ENCODE measurements at places on chromosomes 7 and 10. TPM values are rescaled to one million over a fixed set of nuclear protein-coding genes. Genes with fewer than 3 reads are reported as not detected.

DNA sequence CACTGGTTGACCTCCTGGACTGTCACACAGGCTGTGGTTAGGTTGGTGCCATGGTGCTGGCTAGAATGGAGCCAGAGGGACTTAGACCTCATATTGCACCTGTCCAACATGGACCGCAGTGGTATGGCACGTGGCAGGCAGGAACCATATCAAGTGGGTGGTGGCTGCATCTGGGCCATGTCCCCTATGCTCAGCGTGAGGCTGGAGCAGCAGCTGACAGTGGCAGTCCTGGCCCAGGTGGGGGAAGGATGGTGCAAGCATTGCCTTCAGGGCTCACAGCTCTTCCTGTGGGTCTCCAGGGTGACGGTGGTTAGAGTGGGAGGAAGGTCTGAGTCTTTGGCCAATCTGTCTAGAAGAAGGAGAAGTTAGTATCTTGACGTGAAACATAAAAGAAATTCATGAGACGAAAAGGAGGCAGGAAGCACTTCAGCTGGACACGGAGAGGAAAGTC, 54.5 kb upstream of the PFKFB3 start:
- no peak for DNase-seq

DNA sequence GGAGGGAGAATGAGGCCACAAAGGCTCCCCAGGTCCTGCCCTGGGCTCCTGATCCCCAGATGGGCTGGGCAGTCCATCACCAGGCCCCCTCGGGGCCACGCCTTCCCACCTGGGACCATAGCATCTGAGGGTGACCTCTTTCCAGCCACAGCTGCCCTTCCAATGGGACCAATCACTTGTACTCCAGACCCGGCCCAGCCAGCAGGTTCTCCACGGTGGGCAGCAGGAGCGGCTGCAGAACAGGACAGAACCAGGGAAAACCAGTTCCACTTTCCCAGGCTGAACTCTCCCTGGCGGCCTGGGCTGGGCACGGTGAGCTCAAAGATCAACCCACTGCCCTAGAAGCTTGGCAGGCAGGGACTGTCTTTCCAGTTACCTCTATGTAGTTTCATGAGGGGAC, 257.6 kb downstream of the MAD1L1 start:
- DNase-seq, result no peak

DNA sequence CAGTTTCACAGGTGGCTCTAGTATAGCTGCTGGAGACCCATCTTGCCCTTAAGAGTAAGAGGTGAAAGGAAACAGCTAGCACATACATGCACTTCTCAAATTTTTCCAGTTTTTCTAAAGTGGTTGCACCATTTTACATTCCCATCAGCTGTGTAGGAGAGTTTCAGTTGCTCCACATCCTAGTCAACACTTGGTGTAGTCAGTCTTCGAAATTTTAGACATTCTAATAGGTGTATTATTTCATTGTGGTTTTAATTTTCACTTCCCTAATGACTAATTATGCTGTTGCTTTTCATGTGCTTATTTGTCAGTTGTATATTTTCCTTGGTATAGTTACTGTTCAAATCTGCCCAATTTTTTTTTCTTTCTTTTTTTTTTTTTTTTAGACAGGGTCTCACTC, 9.5 kb upstream of the HACD1 start:
- DNase-seq, result no peak

Gene SPDYE11
- not detected for total RNA-seq

Gene ABCB4
- 0.39 TPM for total RNA-seq

Gene ASB10
- not detected for total RNA-seq

Gene BMPER
- total RNA-seq, result not detected

Measured in activated CD4-positive, alpha-beta T cell treated with anti-CD3 and anti-CD28 coated beads for 36 hours (primary cell).